ENCODE measurements at places on chromosomes 12 and 14.

- no peak for DNase-seq
Measured at GRCh38 chr12:104462931-104463339, 6.2 kb downstream of the CHST11 start.

- DNase-seq, result no peak
Measured at GRCh38 chr14:60648249-60648933, 886 bp downstream of the SIX1 start.

DNA sequence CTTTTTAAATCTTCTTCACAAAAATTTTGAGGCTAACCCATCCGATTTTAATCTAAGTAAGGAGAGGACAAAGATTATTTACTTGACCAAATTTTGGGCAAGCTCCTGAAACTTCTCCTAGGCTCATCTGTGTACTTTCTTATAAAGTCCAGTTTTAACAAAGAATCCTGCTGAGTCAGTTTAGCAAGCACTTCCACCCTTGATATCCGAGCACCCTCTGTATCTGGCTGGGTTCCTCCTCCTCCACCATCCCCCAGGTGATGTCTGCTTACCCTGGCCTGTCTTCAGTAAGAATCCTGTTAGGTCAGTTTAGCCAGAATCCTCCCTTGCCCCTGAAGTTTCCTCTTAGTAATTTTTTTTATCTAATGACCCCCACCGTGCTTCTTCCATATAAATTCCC lies 140.5 kb downstream of the PHLDA1 start:
- no peak for DNase-seq

- no peak for DNase-seq
Measured at GRCh38 chr12:16300736-16301135, 23.3 kb upstream of the SLC15A5 start.

GRCh38 chr12:127562816-127563215 lies 704.2 kb upstream of the TMEM132C start:
- no peak for DNase-seq

- DNase-seq, result no peak
Measured at GRCh38 chr12:77319166-77319565, 253.8 kb upstream of the E2F7 start.

- DNase-seq, result no peak
Measured at GRCh38 chr12:116466536-116466935, 92.6 kb upstream of the MAP1LC3B2 start.

DNA sequence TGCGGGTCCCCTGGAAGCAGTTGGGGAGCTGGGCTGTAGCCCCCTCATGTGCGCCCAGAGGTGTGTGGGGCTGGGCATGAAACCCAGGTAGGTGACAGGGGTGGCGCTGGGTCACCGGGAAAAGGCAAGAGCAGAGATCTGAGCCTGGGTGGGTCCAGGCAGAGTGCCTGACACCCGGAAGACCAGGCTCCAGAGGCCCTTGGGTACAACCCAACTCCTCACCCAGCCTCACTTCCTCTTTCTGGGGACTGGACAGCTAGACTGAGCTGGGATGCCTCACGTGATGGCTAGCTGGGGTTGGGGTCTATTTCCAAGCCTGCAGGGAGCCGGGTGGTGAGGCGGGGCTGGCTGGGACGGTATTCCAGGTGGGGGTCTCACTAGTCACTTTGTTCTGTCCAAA lies 16.3 kb upstream of the CYP46A1 start:
- no peak for DNase-seq

DNA sequence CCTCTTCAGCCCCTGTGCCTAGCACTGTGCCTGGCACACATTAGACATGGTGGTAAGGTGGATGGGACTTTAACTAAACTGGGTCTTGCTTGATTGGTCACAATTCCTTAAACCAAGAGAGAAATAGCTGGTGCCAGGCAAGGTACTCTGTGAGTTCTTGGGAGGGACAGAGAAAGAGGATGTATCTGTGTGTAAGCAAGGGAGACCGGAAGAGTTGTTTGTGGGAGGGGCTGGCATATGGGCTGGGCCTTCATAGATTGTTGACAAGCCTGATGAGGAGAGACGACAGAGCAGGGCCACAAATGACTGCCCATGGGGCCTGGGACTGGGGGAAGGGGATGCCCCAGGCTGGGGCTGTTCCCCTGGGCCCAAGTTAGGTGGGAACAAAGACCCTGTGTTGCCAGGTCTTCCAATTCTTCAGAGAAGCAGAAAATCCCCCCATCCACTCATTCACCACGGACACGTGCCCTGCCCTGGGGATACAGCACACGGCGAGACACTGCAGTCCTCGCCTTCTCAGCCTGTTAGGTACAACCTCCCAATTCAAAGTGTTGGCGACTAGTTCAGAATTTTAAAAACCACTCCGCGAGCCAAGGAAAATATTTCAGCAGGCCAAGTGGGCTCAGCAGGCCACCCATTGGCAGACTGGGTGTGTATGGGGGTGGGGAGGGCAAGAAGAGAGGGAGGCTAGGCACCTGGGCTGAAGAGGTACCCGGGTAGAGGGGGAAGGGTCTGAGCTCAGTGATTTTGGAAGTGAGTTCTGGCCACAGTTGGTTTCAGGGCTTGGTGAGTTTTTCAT lies 11.4 kb upstream of the CYP46A1 start:
- no peak for DNase-seq

GRCh38 chr14:100128688-100129087 lies 30.8 kb downstream of the DEGS2 start:
- no peak for DNase-seq

GRCh38 chr14:88551094-88551870 lies 3.5 kb downstream of the PTPN21 start:
- DNase-seq, result peak; percentile 55

DNA sequence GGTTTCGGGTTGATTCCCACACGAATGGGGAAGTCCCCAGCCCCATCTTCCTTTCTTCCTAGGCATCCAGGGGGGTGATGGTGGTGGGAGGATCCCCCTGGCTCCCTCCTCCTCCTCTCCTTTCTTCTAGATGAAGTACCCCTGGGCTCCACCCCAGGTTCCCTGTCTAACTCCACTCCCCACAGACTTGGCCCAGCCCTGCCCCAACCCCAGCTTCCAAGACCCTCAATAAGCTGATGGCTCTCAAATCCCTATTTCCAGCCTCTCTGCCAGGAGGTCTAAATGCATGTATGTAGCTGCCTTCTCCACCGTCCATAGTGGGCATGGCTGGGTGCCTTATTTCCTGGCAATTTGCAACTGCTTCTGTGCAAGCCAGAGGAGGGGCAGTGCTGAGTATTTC lies 383.7 kb downstream of the BCL11B start:
- DNase-seq, result no peak
